ENCODE measurements at places on chromosomes 3 and 15. TPM values are rescaled to one million over a fixed set of nuclear protein-coding genes. Genes with fewer than 3 reads are reported as not detected.

The GOLGA8R gene
- total RNA-seq, result 3.0 TPM

DNA sequence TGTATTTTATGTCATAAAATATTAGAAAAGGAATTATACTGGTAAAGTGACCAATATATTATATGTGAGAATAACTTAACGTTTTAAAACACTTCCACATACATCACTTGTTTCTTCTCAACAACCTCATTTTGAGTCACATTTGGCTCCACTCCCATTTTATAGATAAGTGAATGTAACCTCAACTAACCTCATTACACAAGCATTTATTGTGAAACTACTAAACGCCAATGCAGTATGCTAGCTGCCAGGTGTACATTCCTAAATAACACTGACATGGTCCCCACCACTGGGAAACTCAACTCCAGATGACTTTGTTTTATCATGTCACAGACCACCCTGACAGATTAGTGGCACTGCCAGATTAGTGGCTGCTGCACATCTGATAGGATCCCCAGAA, 249.7 kb upstream of the CNTN4 start:
- DNase-seq, result no peak

The DTWD1 gene
- 22.0 TPM for total RNA-seq

The FHIT gene
- total RNA-seq, result 20.5 TPM

The RLBP1 gene
- 0.52 TPM for total RNA-seq

DNA sequence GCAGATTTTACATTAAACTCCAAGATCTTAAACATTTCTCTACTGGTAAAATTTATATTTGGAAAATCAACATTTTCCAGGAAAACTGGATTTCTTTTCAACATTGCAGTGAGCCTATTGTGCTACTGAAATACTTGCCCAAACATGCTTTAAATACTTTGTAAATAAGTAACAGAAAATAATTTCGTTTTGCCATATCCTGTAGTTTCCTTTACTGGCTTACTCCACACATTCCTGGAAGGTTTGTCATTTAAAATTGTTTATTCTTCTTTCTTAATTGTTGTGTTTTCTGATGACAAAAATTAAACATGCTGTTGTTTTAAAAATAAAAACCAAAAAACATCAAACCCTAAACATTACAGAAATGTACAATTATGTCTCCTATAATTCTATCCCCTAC, 22.0 kb downstream of the ACAD11 start:
- no peak for DNase-seq

DNA sequence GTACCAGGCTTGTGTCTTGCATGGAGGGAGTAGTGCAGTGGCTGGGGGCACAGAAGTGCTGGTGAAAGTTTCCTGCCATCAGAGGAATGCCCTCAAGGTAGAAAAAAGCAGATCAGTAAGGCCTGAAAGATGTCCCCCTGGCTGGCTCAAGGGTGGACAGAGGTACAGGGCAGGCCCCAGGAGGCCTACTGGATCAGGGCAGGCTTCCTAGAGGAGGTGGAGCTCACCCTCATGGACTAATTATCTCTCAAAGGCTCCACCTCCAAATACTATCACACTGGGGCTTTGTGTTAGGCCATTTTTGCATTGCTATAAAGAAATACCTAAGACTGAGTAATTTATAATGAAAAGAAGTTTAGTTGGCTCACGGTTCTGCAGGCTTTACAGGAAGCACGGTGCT, 7.8 kb downstream of the SPSB4 start:
- DNase-seq, result no peak

The CCDC54 gene
- not detected for total RNA-seq

DNA sequence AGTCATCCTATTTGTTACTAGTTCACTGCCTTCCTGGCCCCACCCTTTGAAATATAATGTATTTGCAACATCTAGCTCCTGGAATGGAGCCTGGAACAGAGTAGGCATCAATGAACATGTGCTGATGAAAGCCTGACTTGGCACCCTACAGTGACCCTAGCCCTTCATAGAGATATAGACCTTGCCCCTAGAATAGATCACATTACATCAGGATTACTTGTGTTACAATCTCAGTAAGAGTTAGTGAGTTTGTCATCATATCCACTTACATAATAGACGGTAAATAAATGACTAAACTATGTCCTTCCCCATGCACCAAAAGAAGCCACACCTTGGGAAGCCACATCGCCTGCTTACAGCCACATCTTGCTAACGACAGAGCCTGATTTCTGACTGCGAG, 110.5 kb upstream of the WNT5A start:
- DNase-seq, result no peak

The SERPINI2 gene
- total RNA-seq, result not detected
